Large intestine (tissue), 12 donors: ENCODE measurements at places on chromosomes 4 and X. TPM values are rescaled to one million over a fixed set of nuclear protein-coding genes. Genes with fewer than 3 reads are reported as not detected.

UGT2B11 gene
- polyA plus RNA-seq: 0.15 TPM

ACSL1 gene
- polyA plus RNA-seq: 13.8 TPM

DNA sequence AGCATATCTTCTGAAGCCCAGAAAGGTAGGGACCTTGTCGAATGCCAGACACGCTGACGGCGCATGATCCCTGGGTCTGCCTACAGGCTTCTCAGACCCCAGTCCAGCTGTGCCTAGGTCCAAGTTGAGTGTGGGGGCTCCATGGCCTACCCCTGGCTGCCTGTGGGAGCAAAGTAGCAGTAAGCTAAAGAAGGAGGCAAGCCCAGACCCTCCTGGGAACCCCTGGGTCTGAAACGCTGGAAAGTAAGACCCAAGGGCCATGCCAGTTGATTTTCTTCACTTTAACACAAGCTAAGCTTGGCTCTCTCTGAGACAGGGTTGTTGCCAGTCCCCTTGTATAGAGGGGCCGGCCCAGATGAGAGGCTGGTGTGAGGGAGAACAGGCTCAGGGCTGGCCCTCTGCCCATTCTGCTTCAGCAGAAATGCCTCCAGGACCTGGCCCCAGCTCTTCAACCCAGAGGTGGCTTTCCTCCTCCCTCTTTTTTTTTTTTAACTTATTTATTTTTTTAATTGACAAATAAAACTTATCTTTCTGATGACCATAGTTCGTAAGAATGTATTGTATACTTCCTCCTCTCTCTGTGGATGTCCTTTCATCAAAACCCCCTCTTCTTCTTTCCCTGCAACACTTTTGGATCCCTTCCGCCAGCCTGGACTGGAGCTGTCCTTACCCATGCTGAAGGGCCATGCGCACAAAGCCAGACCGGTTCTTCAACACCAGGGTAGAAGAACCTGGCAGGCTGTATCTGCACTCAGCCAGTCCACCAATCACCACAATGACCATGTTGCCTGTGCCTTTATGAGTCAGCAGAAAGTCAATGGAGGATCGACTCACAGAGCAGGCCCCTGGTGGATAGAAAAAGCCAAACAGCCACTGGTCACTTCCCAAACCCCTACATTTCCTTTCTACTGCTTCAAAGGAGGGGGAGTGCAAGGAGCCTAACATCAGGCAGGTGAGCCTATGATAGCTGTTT lies 7.1 kb downstream of the AWAT2 start:
- no peak for DNase-seq
- H3K4me1 ChIP-seq: no peaks in the 10 kb centered on the region
- no peaks in the 10 kb centered on the region for H3K36me3 ChIP-seq

FRG2 gene
- polyA plus RNA-seq: not detected

PAGE5 gene
- not detected for polyA plus RNA-seq
